ENCODE measurements at places on chromosomes 12 and 14.

DNA sequence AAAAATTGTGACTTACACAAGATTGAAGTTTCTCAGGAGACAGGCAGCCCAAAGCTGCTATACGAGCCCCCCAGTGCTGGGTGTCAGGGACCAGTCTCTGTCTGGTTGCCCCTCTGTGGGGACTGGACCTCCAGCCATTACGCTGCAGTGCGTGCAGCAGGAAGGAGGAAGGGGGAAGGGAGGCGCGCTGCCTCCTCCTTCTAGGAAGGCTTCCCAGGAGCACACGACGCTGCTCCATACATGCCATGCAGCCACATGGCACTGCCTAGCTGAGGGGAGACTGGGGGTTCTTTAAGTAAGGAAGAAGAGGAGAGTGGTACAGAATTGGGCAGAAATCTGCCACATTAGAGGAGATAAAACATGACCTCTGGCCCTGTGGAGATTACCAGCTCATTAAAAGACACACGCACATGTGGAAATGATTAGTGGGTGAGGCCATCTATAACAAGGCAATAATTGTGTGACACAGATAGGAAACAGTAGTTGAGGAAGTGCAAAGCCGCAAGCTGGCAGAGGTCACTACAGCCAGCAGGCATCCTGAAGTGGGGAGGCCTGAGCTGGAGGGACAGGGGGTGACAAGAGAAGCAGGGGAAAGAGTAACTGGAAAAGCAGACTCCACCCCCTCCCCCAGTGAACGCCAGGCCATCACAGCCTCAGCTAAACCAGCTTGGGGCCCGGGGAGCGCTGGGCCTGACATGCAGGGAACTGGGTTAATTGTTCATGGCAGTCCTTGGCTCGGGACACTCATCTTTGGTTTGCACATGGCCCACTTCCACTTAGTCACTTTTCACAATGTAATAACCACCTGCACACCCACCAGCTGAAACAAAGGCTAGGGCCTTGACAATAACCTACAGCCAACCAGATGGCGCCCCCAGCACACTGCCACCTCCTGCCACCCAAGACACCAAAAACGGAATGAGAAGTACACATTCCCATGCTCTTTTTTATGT, 39.6 kb downstream of the CCDC88C start:
- no peak for DNase-seq

DNA sequence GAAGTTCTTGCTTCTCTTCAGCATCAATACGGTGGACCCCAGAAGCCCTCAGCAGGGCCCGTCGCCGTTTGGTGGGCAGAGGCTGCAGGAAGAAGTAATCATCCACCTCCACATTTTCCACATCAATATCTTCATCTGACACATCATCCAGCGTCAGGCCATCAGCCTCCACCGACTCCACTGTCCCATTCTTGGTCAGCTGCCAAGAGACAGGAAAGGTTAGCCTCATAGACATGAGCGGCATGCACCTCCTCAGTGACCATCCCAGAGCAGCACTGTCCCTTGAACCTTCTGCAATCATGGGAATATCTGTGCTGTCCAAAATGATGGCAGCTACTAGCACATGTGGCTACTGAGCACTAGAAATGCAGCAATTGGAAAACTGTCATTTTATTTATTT, 15.6 kb downstream of the CSRNP2 start:
- no peak for DNase-seq

GRCh38 chr12:4288296-4289131, 15.0 kb downstream of the CCND2 start:
- no peak for DNase-seq

DNA sequence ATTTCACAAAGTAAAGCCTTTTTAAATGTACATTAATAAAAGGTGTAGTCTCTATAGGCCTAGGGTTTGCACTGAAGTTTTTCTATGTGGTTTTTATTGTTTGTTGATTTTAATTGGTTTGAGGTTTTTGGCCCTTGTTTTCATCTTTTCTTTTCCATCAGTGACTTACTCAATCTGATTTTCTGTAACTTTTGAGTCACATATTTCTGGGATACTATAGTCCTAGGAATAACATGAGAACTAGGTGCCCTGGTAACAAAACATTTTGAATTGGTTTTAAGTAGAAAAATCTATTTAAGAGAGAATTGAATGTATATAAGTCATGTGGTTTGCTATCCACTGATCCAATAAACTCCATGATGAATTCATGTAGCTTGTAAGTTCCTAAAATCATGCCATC, 311.9 kb downstream of the CEP128 start:
- DNase-seq = no peak

DNA sequence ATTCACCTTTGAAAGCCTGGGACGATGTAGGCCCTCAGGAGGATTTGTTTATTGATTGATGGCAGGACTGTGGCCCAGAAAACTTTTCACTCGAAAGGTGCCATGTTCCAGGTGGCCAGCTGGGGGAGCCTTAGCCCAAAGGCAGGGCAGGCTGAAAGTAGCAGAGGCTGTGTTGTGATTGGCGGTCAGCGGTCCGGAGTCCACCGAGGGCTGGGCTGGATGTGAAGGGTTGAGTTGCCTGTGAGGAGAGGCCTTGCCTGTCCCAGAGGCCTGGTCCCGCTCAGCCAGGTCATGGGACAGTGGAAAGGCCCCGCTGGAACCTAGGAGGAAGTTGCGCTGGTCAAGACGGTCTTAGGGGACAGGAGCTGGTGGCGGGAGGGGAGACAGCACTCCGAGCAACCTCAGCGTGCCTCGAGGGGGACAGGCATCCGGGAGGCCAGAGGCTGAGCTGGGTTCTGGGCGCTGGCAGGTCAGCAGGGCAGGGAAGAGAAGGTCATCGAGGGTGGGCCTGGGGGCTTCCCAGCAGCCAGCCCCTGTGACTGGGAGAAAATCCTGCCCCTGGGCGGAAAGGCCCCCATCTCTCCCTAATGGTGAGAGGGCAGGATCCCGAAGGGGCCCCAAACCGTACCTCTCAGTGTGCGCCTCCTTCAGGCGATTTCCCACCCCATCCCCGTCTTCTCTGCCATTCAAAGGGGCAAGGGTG, 26.3 kb downstream of the CMA1 start:
- DNase-seq = peak; percentile 3

DNA sequence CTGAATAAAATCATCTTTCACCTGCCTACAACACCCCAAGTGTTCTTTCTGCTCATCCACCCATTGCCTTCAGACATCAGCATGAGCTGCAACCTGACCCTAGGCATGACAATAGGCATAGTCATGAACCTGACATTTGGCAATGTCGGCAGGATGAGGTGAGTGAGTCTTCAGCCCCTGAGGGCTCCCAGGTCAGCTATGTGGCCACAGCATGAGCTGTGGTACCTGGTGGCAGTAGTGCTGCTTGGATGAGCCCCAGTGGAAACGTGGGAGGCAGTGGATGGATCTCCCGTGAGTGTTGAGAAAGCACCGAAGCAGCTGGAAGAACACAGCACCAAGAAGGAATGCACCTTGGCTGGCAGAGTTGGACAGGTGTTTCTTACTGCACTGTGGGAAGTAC, 334.8 kb upstream of the FAR2 start:
- no peak for DNase-seq

- DNase-seq = no peak
Measured at GRCh38 chr12:51218607-51219161, 822 bp upstream of the POU6F1 start.

- no peak for DNase-seq
Measured at GRCh38 chr12:178829-179109, 35.2 kb downstream of the SLC6A12 start.

DNA sequence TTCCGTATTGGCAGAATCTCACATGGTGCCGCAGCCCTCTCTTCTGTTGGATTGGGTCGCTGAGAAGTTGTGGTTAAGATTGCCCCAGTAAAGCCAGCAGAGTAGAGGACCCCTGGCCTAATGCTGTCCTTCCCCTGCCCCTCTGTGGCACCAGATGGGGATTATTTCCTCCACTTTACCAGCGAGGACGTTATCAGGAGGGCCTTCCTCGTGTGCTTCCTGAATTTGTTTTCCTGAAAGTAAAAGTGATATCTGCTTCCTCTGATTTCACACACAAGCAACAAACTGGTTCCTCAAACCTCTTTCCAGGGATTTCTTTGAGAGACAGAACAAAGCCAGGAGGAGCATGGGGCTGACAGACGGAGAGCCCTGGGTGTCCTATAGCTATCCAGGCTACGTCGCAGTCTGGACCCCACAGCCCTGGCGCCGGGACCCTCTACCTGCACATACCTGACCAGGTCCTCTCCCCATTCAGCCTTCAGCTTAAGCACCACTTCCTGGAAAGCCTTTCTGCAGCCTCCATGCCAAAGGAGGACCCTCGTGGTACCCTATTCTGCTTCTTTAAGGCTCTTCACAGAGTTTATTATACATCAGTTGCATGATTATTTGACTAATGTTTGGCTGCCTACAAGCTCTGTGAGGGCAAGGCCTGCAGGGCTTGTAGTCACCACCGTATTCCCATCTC, 314.8 kb upstream of the FKBP4 start:
- DNase-seq = no peak

- no peak for DNase-seq
Measured at GRCh38 chr12:97093187-97093683, 186.2 kb downstream of the NEDD1 start.

GRCh38 chr12:53589915-53590314, 36.3 kb downstream of the ATF7 start:
- no peak for DNase-seq

GRCh38 chr12:117342682-117343081, 18.7 kb downstream of the NOS1 start:
- DNase-seq = no peak

DNA sequence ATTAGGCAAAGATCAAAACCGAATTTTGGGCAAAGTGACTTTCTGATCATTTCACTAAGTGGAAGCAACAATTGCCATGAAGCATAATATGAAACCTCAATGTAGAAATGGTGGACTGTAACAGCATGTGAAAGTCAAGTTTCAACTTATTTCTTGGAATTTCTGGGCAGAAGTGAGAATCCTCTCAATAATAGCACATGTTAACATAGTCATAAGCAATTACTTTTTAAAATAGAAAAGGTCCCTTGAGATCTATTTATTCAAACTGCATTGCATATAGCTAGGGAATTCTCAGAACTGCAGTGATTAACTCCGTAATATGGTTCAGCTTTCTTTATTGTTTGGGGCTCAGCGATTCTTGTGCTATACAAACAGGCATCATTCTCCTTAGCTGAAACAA, 136.7 kb upstream of the ATP2B1 start:
- DNase-seq = no peak

- DNase-seq = no peak
Measured at GRCh38 chr14:35861204-35861868, 35.2 kb downstream of the BRMS1L start.

- DNase-seq = no peak
Measured at GRCh38 chr14:47949006-47949405, 273.6 kb upstream of the MDGA2 start.

Measured in activated T-cell treated with anti-CD3 and anti-CD28 coated beads for 4 hours (primary cell).